ENCODE measurements at places on chromosomes 7 and 10. TPM values are rescaled to one million over a fixed set of nuclear protein-coding genes. Genes with fewer than 3 reads are reported as not detected.

GRCh38 chr7:16661924-16662323, 15.9 kb downstream of the BZW2 start:
- no peak for DNase-seq

- DNase-seq: no peak
Measured at GRCh38 chr10:14017467-14017866, 313.3 kb downstream of the FRMD4A start.

- DNase-seq: no peak
Measured at GRCh38 chr10:43029043-43029442, 47.8 kb upstream of the RET start.

The NRCAM gene
- polyA plus RNA-seq: 1.1 TPM

The NPM3 gene
- polyA plus RNA-seq: 105 TPM
